ENCODE measurements at places on chromosomes 3 and 15. TPM values are rescaled to one million over a fixed set of nuclear protein-coding genes. Genes with fewer than 3 reads are reported as not detected.

DNA sequence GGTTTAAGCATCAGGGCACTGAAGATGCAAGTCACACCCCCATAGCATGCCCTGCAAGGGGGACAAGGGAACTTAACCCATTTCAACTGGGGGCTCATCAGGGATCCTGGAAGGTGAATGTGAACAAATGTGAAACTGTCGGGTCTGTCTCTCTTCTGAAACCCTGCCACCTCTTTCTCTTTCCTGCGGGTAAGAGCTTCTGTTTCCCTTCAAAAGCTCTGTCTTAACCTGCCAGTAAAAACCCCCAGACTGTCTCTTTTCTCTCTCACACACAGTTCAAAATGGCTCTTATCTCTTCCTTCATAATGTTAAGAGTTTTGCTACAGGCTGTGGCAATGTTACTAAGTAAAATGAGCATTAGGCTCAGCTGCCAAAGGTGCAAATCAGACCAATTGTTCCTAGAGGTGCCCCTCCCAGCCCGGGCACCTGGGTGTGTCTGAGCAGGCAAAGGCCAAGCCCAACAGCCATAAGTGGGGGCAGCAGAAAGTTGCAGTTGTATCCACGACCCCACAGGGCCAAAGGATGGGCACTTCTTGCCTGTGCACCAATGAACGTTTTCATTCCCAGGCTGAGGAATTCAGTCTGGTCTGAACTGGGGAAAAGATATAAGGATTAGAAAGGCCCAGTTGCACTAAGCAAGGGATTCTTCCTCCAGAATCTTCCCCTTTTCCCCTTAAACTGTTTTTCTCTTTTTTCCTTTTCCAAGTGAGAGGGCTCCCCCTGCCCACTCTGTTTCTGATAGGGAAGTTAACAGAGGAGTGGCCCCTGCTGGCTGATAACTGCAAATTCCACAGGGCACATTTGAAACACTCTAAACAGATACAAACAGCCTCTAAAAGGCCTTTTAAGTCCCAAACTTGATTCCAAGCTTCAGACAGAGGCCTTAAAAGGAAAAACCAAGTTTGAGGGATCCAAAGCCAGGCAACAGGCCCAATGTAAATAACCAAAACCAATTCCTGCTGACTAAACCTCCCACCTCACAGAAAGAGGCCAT lies 113.8 kb upstream of the EPHA6 start:
- no peak for DNase-seq
- no peaks in the 10 kb centered on the region for H3K4me1 ChIP-seq
- no peak overlapping the region for H3K4me3 ChIP-seq
- H3K27ac ChIP-seq = no peak overlapping the region
- no peaks in the 10 kb centered on the region for H3K36me3 ChIP-seq

GRCh38 chr3:37240170-37240945 lies 66.0 kb upstream of the LRRFIP2 start:
- H3K27me3 ChIP-seq = no peaks in the 10 kb centered on the region
- no peak for DNase-seq
- H3K4me3 ChIP-seq = no peak overlapping the region
- H3K27ac ChIP-seq = no peak overlapping the region
- no peaks in the 10 kb centered on the region for H3K36me3 ChIP-seq

GRCh38 chr3:162863579-162863978 lies 1367.0 kb downstream of the OTOL1 start:
- H3K4me3 ChIP-seq = no peak overlapping the region
- no peaks in the 10 kb centered on the region for H3K36me3 ChIP-seq
- H3K27me3 ChIP-seq = no peaks in the 10 kb centered on the region
- no peak for DNase-seq
- H3K27ac ChIP-seq = no peak overlapping the region
- no peaks in the 10 kb centered on the region for H3K4me1 ChIP-seq

DNA sequence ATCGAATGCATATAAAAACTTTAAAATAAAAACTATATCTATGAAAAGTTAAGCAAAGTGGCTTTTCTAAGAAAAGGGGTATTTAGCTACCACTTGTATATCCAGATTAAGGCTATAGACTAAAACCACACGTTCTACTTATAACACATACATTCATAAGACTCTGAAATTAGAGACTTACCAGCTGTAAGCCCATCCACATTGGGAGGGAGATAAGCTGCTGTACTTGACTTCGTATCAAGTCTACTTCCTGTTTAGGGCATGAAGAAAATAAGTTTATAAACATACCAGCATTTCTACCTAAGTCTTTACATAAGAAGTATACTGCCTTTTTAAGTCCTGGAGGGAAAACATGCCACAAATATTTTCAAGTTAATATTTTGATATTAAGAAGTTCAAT lies 27.7 kb downstream of the AQR start:
- no peaks in the 10 kb centered on the region for H3K27me3 ChIP-seq
- no peak overlapping the region for H3K4me3 ChIP-seq
- no peaks in the 10 kb centered on the region for H3K4me1 ChIP-seq
- H3K36me3 ChIP-seq = peaks cover 20% of the 10 kb centered on the region
- DNase-seq = no peak

DNA sequence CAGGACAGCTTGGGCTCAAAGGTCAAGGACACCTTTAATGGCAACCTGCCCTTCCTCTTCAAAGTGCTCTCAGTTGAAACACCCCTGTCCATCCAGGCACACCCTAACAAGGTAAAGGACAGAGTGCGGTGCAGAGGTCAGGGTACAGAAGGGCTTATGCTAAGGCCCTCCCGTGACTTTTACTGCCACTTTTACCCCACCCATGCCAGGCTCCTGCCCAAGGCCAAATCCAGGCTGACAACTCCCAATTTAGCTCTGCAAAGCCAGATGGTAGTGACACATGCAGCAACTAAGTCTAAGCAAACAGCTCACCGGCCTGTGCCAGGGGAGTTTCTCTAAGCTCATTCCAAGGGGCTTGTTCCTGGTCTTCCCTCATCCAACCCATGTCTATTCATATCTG lies 1.6 kb downstream of the MPI start:
- no peak overlapping the region for H3K4me3 ChIP-seq
- no peak overlapping the region for H3K27ac ChIP-seq
- peaks cover 6% of the 10 kb centered on the region for H3K36me3 ChIP-seq
- H3K27me3 ChIP-seq = no peaks in the 10 kb centered on the region
- no peak for DNase-seq

- DNase-seq = no peak
- H3K27me3 ChIP-seq = no peaks in the 10 kb centered on the region
- H3K4me1 ChIP-seq = peaks cover 17% of the 10 kb centered on the region
- H3K36me3 ChIP-seq = no peaks in the 10 kb centered on the region
- H3K27ac ChIP-seq = no peak overlapping the region
- no peak overlapping the region for H3K4me3 ChIP-seq
These were observed 17.9 kb downstream of the PAK6 start for GRCh38 chr15:40256638-40257235.

- H3K27me3 ChIP-seq = no peaks in the 10 kb centered on the region
- H3K4me3 ChIP-seq = no peak within 1 kb of the TSS
- H3K27ac ChIP-seq = no peak within 1 kb of the TSS
- H3K36me3 ChIP-seq = no peaks in the 10 kb centered on the region
- DNase-seq = no peak
These were observed at the start of gene SLC22A14 for GRCh38 chr3:38281895-38282686. SLC22A14 (plus strand) TSS chr3:38282294; CDS start chr3:38306027, 23,733 bp downstream.

GRCh38 chr15:80906159-80906766 lies 83.4 kb downstream of the MESD start:
- H3K4me3 ChIP-seq = no peak overlapping the region
- H3K4me1 ChIP-seq = no peaks in the 10 kb centered on the region
- H3K27me3 ChIP-seq = no peaks in the 10 kb centered on the region
- H3K27ac ChIP-seq = no peak overlapping the region
- no peaks in the 10 kb centered on the region for H3K36me3 ChIP-seq
- no peak for DNase-seq

GRCh38 chr15:28989239-28989830 lies 103.6 kb downstream of the APBA2 start:
- H3K4me1 ChIP-seq = no peaks in the 10 kb centered on the region
- no peak overlapping the region for H3K4me3 ChIP-seq
- no peaks in the 10 kb centered on the region for H3K27me3 ChIP-seq
- DNase-seq = no peak
- H3K27ac ChIP-seq = no peak overlapping the region

- DNase-seq = peak; percentile 43
- no peaks in the 10 kb centered on the region for H3K27me3 ChIP-seq
- H3K4me3 ChIP-seq = no peak overlapping the region
- no peaks in the 10 kb centered on the region for H3K36me3 ChIP-seq
- H3K4me1 ChIP-seq = no peaks in the 10 kb centered on the region
These were observed 18.8 kb downstream of the PLA2G4F start for GRCh38 chr15:42137461-42138261.

DNA sequence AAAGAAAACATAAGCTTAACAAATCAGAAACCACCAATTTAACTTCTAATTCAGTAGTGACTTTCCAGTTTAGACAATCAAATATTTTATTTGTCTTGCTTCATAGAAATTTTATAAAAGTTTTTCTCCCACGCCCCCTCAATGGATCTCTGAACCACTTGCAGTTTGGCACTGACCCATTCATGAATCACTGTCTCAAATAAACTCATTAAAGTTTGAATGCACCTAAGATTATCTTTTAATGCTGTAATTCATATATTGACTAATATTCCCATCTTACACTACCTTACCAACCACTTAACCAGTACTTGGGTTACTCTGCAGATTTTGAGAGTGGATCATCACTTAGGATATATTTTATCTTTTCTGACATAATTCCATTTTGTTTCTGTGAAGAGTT lies 880.2 kb downstream of the OTOL1 start:
- no peaks in the 10 kb centered on the region for H3K27me3 ChIP-seq
- no peak for DNase-seq
- H3K4me3 ChIP-seq = no peak overlapping the region
- no peaks in the 10 kb centered on the region for H3K4me1 ChIP-seq
- H3K36me3 ChIP-seq = no peaks in the 10 kb centered on the region

GRCh38 chr3:50201573-50202315 lies 3.3 kb upstream of the SLC38A3 start:
- H3K27ac ChIP-seq = no peak overlapping the region
- peaks cover 13% of the 10 kb centered on the region for H3K27me3 ChIP-seq
- no peak for DNase-seq
- no peaks in the 10 kb centered on the region for H3K36me3 ChIP-seq

- H3K36me3 ChIP-seq = no peaks in the 10 kb centered on the region
- H3K27ac ChIP-seq = no peak overlapping the region
- H3K4me3 ChIP-seq = no peak overlapping the region
- no peaks in the 10 kb centered on the region for H3K27me3 ChIP-seq
- no peak for DNase-seq
- no peaks in the 10 kb centered on the region for H3K4me1 ChIP-seq
These were observed 77.2 kb downstream of the PRTG start for GRCh38 chr15:55665605-55666227.

DNA sequence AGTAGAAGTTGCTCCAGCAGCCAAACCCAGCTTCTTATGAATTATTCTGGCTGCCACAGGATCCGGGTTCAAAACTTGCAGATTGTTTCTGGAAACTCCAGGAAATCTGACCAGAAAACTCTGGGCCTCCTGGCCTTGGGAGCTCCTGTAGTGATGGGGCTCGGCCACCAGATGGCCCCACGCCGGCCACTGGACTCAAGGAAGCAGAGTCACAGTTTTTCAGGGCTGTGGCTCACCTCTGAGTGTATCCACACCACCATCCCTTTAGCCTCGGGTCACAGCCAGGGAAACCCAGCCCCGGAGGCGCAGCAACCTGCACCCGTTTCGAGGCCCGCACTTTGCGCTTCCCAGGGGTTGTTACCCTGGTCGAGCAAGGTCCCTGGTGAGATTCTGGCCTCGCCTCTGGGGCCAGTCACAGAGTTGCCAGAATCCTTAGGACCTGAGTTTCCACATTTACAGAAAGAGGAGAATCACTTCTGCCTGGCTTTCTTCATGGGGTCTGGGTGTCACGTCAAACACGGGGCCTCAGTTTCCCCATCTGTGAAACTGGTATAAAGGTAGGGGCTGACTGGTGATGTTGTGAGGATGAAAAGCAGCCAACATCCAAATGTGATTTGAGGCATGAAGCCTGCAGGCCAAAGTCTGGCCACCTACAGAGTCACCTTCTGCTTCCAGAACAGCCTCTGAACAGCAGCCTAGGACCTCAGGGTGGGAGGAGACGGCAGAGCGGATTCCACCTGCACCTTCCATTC lies 53.5 kb upstream of the LCTL start:
- peaks cover 25% of the 10 kb centered on the region for H3K4me1 ChIP-seq
- H3K27me3 ChIP-seq = peaks cover 27% of the 10 kb centered on the region
- no peak overlapping the region for H3K27ac ChIP-seq
- H3K4me3 ChIP-seq = no peak overlapping the region
- DNase-seq = peak; percentile 56

DNA sequence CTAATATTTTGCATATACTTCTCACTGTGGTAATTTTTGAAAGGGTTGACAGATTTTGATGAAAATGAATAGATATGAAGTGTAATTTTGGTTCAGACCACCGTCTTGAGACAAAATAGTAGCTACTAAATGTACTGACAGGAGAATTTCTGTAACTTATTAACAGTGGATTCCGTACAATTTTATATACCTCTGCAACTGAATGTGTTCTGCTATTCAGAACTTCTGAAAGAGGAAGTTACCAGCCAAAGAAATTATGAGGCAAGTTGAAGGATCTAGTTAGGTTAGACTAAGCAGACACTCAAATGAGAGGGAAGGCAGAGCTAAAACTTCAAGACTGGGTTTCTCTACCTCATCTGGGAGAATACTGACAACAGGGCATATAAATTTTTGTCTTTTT lies 29.4 kb downstream of the GAP43 start:
- H3K4me1 ChIP-seq = peaks cover 18% of the 10 kb centered on the region
- no peak overlapping the region for H3K27ac ChIP-seq
- DNase-seq = peak; percentile 56

The ERICH6 gene
- total RNA-seq = not detected

The PLIN1 gene
- total RNA-seq = 0.53 TPM

The COL7A1 gene
- 3.3 TPM for total RNA-seq

The TAGLN3 gene
- total RNA-seq = not detected
